ENCODE measurements at places on chromosomes 3 and 15.

GRCh38 chr3:141392416-141392815 is 24.1 kb downstream of the ZBTB38 start:
- no peaks in the 10 kb centered on the region for H3K36me3 ChIP-seq
- no peak overlapping the region for H3K4me3 ChIP-seq
- no peaks in the 10 kb centered on the region for H3K4me1 ChIP-seq
- no peaks in the 10 kb centered on the region for H3K27me3 ChIP-seq
- no peak overlapping the region for H3K27ac ChIP-seq

DNA sequence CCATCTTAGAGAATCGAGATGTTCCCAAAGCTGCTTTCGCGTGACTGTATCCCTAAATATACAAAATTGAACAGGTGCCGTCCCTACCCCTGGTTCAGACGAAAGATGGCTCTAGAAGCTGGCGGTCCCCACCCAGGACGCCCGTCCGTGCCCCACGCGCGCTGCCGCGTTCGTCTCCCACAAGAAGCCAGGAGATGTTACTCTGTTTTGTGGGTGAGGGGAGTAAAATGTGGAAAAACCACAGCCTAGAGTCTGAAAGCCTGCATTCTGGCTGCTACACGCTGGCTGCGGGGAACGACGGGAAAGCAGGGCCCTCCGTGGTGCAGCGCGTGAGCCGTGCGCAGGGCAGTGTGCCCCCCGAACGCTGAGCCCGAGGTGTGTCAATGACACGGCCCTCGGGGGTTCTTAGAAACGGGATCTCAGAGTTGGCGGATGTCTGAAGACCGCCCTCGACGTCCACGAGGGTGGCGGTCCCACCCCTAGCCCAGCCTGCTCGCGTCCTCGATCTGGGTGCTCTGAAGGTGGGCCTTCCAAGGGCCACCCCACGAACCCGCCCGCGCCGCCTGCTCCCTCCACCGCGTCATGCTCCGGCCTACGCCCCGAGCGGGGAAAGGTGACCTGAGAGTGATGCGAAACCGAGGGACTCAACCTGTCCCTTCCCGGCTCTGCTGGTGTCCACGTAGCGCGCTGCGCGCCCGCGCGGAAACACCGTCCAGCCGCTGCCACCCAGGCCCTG is 95.6 kb downstream of the OCA2 start:
- no peak for DNase-seq
- H3K36me3 ChIP-seq, result no peaks in the 10 kb centered on the region
- no peak overlapping the region for H3K4me3 ChIP-seq
- H3K27me3 ChIP-seq, result no peaks in the 10 kb centered on the region
- no peaks in the 10 kb centered on the region for H3K4me1 ChIP-seq

GRCh38 chr3:73353649-73354217 is 271.0 kb downstream of the PDZRN3 start:
- H3K36me3 ChIP-seq, result no peaks in the 10 kb centered on the region
- no peaks in the 10 kb centered on the region for H3K4me1 ChIP-seq
- H3K4me3 ChIP-seq, result no peak overlapping the region
- H3K27me3 ChIP-seq, result no peaks in the 10 kb centered on the region
- DNase-seq, result peak; percentile 48

- no peaks in the 10 kb centered on the region for H3K27me3 ChIP-seq
- DNase-seq, result no peak
- no peaks in the 10 kb centered on the region for H3K36me3 ChIP-seq
- H3K4me1 ChIP-seq, result peaks cover 5% of the 10 kb centered on the region
- peak overlapping the region; percentile 76 for H3K27ac ChIP-seq
- no peak overlapping the region for H3K4me3 ChIP-seq
Measured at GRCh38 chr3:123817413-123817812, 66.7 kb downstream of the MYLK start.

DNA sequence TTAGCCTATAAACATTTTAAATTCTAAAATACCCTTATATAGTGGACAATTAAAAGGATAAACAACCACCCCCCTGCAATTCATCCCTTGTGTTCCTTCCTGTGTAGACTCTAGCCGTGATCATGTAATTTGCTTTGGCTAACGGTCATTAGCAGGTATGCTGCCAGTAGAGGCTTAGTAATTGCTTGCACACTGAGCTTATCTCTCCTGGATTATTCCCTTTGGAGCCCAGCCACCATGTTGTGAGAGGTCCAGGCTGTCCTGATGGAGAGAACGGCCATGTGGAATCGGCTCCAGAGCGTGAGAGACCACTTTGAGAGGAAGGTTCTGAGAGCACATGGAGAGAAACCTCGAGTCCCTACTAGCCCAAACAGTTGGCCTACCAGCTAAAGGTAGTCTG is 11.0 kb upstream of the BNC1 start:
- H3K27me3 ChIP-seq, result no peaks in the 10 kb centered on the region
- no peak for DNase-seq
- no peaks in the 10 kb centered on the region for H3K4me1 ChIP-seq
- H3K27ac ChIP-seq, result no peak overlapping the region
- no peaks in the 10 kb centered on the region for H3K36me3 ChIP-seq
- no peak overlapping the region for H3K4me3 ChIP-seq

DNA sequence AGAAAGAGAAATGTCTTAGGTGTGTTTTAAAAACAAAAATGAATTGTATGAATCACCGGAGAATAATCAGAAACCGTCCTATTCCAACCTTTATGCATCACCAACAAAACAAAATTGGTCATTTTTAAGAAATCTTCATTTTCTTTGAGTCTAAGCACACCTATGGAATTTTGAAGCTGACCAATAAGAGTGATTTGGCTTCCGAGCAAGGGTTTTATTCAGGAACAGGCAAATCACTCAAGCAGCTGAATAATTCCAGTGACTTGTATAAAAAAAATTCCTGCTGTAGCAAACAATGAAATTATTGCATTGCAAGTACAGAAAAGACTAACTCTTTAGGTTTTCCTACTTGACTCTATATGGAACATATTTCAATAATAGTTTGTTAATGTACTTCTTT is 83.8 kb upstream of the FNDC3B start:
- H3K27ac ChIP-seq, result no peak overlapping the region
- H3K36me3 ChIP-seq, result no peaks in the 10 kb centered on the region
- H3K27me3 ChIP-seq, result no peaks in the 10 kb centered on the region
- no peak for DNase-seq
- no peaks in the 10 kb centered on the region for H3K4me1 ChIP-seq

GRCh38 chr15:30783019-30783418 is 120.7 kb upstream of the FAN1 start:
- H3K27me3 ChIP-seq, result no peaks in the 10 kb centered on the region
- H3K36me3 ChIP-seq, result no peaks in the 10 kb centered on the region
- no peak overlapping the region for H3K4me3 ChIP-seq
- H3K4me1 ChIP-seq, result no peaks in the 10 kb centered on the region

DNA sequence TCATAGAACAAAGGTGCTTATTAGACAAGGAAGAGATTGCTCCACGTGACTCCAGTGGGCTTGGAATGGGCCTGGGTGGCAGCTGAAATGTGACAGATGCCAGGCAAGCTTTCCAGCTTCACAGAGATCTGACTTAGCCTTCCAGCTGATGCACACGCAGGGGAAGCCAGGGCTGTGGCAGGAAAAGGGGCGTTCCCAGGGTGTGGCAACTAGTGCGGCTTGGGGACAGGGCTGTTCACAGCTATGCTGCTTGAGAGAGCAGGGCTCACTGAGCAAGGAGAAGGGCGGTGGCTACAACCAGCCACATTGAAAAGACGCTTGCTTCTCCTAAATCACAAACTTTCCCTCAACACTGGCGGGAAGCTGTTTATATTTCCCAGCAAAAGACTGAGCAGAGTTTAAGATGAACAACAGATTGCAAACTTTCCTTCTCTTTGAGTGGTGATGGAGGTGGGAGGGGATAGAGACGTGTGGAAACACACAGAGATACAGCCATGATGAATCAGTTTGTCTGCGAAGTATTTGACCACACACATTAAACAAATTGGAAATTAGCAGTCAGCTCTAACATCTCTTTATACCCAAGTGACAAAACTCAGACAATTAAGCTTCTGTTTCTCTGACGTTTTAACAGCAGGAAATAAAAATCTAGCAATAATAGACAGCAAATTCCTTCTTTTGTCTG is 127.5 kb downstream of the BDH1 start:
- H3K27me3 ChIP-seq, result no peaks in the 10 kb centered on the region
- H3K36me3 ChIP-seq, result no peaks in the 10 kb centered on the region
- H3K4me3 ChIP-seq, result no peak overlapping the region
- peaks cover 2% of the 10 kb centered on the region for H3K4me1 ChIP-seq
- no peak overlapping the region for H3K27ac ChIP-seq
- no peak for DNase-seq
